Cardiac ventricle fibroblast (primary cell): ENCODE measurements at places on chromosomes 7 and 10. TPM values are rescaled to one million over a fixed set of nuclear protein-coding genes. Genes with fewer than 3 reads are reported as not detected.

GPR26 gene
- total RNA-seq: not detected in 2 replicates

ZMYND11 gene
- 31.1 and 36.6 TPM in 2 replicates for total RNA-seq

TAF3 gene
- total RNA-seq: 3.6 and 4.0 TPM in 2 replicates

TEX47 gene
- not detected in 2 replicates for total RNA-seq

MCM7 gene
- total RNA-seq: 11.0 and 17.1 TPM in 2 replicates

ETV1 gene
- total RNA-seq: 9.0 and 17.6 TPM in 2 replicates

MBL2 gene
- total RNA-seq: not detected in 2 replicates

CUZD1 gene
- 0.20 and 0.56 TPM in 2 replicates for total RNA-seq

EIF3B gene
- total RNA-seq: 129 and 133 TPM in 2 replicates

UFSP1 gene
- 2.5 and 7.7 TPM in 2 replicates for total RNA-seq
